ENCODE measurements at places on chromosomes 7 and 10. TPM values are rescaled to one million over a fixed set of nuclear protein-coding genes. Genes with fewer than 3 reads are reported as not detected.

Gene GRID1
- under 0.01 TPM for total RNA-seq

Gene CYP2C9
- not detected for total RNA-seq

Gene ANKRD2
- 0.26 TPM for total RNA-seq

Gene TMEM139
- total RNA-seq, result 3.7 TPM

Gene PAPOLB
- total RNA-seq, result under 0.01 TPM

Gene OR2A5
- not detected for total RNA-seq

Gene ACBD7
- 0.13 TPM for total RNA-seq

Gene SP4
- 7.3 TPM for total RNA-seq

Gene STAG3
- 0.13 TPM for total RNA-seq

Gene ELOVL3
- not detected for total RNA-seq

Gene HYCC1
- total RNA-seq, result 19.7 TPM

Gene ACSM6
- total RNA-seq, result not detected

Gene CCDC146
- 2.1 TPM for total RNA-seq

Gene CDNF
- 1.3 TPM for total RNA-seq

Gene RNF32
- 1.8 TPM for total RNA-seq

Gene ANKRD61
- total RNA-seq, result not detected
